ENCODE measurements at places on chromosomes 4 and X.

DNA sequence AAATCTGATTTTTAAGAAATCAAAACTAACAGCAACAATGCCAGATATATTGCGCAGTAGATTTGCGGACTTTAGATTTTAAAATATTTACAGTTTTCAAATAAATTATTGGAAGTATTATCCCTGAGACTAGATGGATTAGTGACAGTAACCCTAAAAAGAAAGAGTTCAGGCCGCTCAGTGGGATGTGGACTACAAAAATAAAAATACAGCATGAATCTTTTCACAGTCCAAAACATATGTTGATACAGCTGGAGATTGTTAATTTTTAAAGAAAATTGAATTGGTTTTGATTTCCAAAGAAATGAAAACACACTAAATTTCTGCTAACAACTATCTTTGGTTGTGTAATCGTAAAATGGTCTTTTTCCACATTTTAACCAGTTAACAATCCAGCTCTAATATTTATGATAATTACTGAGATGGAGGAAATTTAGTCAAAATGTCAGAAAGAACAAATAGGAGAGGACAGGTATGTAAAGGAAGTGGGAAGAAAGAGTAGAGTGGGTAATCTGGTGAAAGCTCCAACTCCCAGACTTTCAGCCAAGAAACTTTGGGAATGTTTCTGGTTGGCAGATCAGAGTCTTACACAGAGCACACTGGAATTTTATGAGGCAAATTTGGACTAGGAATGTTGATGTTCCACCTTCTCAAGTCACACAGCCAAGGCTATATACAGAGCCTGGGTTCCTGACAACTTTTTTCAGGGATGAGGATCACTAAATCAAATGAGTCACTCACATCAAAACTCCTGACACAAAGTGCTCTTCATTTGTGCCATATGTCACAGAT is 15.1 kb downstream of the C4orf36 start:
- DNase-seq: no peak

GRCh38 chr4:60945641-60946040 is 254.5 kb upstream of the ADGRL3 start:
- DNase-seq: no peak

DNA sequence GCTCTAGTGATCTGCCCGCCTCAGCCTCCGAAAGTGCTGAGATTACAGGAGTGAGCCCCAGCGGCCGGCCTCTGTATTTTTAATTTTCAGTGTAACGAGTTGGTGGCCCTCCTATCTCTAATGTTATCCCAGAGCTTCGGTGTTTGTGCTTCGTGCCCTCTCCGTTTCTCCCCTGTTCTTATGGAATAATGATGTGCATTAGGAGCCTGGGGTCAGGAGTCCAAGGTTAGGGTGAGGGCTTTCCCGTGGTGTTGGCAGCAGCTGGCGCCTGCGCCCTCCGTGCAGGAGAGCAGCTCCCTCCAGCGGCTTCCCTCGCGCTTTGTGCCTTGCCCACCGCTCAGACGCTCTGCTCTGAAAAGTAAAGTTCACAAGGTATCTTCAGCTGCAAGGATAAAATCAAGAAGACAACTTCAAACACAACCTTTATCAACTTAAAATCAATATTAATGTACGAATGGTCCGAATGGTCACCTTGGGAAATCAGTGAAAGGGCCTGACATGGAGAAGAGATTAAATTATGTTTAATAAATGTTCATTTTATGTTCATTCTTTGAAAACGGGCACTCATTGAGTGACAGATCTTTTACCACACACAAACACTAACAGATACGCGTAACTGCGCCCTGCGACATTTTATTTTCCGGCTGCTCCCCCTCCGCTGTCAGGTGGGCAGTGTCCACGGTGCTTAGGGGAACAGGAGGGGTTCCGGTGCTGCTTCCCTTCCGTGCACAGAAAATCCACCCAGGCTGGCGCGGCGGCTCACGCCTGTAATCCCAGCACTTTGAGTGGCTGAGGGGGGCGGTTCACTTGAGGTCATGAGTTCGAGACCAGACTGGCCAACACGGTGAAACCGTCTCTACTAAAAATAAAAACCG is 62.4 kb downstream of the TRAPPC11 start:
- no peak for DNase-seq

DNA sequence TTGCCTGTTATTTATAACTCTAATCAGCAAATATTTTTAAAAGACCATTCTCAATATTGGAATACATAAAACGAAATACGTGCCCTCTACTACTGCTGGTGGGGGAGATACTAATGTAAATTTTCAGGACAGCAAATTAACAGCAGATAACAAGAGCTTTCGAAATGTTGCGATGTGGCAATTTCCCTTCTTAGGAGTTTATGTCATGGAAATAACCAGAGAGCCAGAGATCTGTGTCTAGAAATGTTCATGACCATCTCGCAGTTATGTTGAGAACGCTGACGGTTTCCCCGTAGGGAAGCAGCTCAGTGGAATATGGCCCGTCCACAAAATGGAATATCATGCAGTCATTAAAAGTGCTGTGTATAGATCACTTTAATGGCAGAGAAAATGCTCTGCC is 238.4 kb upstream of the PSAPL1 start:
- DNase-seq: no peak

DNA sequence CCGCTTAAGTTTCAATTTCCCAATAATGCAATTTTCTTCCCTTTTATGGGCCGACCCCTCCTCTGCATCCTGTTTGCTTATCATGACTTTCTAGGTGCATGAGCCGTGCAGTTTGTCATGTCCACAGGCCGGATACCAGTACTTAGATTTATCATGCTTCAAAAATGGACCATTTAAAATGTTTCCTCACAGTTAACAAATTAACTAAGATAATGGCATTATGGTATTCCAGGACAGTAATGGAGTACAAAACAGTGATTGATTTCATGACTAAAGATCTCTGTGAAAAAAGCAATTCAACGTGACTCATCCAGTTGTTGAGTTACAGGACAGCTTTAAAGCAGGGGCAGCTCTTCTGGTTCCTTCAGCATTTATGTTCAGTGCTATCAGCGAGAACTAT is 23.0 kb downstream of the SNX25 start:
- no peak for DNase-seq

- no peak for DNase-seq
These were observed 51.6 kb upstream of the IL2 start for GRCh38 chr4:122508083-122508482.

- DNase-seq: no peak
These were observed 56.6 kb downstream of the PDLIM5 start for GRCh38 chr4:94508296-94508695.

GRCh38 chr4:84099599-84099998 is 399.5 kb downstream of the NKX6-1 start:
- DNase-seq: no peak

- no peak for DNase-seq
These were observed 70.3 kb upstream of the DDX60 start for GRCh38 chr4:168388890-168389289.

DNA sequence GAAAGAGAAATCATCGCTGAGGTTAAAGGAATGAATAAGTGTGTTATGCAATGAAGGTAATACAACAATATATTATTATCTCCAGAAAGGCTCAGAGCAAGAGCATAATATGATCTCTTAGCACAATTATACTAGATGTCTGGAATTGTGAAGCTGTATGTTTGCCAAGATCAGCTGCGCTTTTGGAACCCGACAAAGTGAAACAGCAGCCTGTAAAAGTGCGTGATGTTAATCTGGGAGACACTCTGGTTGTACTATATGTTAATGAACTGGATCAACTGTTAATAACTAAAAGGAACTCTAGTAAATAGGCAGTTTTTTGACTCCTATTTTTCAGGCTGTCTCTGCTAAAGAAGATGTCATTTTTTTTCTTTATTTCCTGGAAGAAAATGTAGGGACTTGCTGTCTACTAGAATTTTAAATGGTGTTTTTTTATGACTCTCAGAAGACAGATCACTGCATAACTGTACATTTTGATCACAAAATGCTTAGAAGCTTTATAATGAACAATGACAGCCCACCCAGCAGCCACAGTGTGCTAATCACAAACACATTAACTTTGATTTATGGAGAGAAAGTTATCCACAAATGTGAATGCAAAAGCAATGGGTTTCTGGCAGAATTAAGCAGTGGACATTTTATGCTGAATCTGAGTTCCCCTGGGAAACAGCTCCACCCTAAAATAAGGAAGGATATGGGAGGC is 50.2 kb downstream of the UGT2B28 start:
- no peak for DNase-seq

DNA sequence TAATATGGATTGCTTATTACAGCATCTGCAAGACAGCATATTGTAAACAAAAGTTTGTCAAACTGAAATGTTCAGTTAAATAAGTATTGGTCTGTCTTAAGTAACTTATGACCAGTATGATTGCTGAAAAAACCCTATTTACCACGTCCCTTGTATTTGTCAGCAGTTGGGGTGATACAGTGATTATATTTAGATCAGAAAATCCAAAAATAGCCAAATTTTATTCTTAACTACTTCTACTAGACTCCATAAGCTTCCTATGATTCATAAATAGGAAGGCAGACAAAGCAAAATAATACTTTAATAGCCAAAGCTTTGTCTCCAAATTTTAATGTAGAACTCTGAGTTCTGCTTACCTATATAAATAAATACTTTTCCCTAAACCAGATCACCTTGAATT is 45.3 kb downstream of the TBCK start:
- DNase-seq: no peak

DNA sequence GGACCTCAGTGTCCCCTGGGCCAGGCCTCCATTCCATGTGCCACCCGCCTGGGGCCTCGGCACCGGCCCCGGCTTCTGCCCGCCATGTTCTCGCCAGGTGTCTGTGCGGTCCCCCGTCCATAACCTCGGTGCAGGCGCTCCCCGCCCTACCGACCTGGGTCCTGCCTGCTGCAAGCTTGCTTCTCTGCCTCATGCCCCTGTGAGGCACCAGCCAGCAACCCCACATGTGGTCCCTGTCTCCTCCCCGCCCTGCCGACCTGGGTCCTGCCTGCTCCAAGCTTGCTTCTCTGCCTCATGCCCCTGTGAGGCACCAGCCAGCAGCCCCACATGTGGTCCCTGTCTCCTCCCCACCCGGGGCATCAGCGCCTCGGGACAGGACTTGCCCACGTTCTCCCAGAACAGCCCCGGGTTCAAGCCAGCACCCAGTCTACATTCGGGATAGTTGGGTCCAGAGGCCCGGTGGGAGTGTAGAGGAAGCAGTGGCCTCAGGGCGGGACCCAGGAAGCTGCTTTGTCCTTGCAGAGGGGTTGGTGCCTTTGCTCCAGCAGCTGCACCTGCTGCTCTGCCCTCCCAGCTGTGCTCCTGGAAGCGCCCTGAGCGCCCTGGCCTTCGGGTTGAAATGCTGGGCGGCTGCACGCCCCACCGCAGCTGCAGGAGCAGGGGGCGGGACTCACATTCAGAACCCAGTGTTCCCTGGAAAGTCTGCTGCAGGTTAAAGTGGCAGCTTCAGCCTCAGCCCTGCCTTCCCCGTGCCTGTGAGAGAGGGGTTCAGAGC is 20.1 kb upstream of the UVSSA start:
- DNase-seq: no peak

Data from NCI-H2107 (cell line).